ENCODE measurements at places on chromosomes 5 and 9.

DNA sequence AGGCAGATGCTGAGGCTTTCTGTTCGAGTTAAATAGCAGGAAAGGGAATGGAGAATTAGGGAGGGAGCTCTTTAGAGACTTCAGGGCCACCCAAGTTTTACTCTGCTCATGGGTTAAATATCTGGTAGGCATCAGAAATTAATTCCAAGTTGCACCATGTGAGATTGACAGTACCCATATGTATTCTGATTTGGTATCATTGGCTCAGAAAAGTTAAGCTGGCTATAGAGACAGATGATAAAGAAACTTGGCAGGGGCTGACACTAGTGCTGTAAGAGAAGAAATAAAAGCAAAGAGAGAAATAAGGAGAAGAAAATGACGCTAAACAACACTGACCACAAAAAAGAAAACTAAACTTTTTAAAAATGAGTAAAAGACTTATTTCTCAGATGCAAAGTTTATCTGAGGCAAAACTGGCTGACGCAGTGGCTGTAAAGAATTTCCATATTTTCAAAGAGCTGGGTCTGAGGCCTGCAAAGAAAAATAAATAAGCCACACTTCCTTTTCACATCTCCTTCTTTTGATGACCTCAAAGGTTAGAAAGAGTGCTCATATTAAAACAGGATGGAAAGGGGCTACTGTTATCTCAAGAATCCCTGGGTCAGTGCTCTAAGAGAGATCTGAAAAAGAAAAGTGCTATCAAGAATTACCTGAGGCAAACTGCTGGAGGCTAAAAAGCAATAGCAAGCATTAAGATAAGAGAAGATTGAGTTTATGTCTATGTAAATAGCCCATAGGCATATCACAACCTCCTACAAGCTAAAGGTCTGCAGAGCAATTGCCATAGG, 399.0 kb upstream of the MEF2C start:
- DNase-seq = no peak

GRCh38 chr5:169647566-169647965, 10.5 kb downstream of the DOCK2 start:
- no peak for DNase-seq

DNA sequence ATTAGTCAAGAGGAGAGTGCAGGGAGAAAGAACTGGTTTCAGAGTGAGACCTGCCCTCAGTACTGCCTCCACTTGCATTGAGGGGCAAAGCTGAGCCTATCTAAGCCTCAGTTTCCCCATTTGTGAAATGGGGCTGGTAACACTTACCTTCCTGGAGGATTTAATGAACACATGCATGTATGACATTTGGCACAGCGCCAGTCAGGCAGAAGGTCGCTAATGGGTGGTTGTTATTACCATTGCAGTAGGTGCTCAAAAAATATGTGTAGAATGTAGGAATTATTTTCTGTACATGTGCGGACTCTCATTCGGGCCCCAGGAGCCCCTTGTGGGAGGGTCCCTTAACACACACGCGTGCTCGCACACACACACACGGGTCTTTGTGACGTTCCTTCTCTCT, 10.9 kb downstream of the FAT2 start:
- no peak for DNase-seq

GRCh38 chr5:129377504-129377903, 82.6 kb upstream of the ADAMTS19 start:
- no peak for DNase-seq

GRCh38 chr5:78509884-78510769, 138.4 kb downstream of the LHFPL2 start:
- DNase-seq = no peak

DNA sequence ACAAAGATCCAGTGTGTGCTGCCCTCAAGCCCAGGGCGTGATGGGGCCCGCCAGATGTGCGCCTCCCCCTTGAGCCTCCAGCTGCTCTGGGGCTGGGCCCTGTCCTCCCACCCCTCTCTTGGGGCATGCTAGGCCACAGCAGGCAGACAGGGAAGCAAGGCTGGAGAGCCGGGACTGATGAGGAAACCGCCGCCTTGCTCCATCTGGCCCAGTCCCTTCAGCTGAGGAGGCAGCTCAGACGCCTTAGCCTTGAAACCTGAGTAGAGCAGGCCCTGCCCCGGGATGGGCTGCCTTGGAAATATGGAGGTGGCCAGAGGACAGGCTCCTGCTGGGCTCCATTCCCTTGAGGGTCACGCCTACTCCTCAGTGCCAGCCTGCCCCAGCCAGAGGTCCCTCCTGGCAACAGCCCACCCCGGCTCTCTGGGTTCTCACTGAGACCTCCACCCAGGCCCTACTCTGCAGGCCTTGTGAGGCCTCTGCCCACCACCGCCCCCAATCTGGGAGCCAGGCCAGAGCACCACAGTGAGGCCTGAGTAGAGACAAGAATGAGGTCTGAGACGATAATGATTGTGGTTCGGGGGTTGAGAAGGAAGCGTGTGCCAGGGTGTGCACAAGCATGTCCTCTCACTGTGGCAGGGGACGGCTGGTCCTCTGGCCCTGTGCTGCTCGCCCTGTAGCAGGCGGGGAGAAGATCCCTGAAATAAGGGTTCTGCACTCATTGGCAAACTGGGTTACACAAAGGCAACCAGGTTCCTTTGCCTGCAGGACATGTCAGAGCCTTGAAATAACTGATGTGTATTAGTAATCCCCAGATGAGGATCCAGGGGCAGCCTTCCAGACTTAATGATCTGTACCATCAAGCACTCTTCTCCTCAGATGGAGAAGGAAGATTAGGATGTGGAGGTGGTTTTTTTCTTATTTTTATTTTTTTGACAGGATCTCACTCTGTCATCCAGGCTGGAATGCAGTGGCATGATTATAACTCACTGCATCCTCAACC, 30.9 kb downstream of the CXXC5 start:
- DNase-seq = no peak

DNA sequence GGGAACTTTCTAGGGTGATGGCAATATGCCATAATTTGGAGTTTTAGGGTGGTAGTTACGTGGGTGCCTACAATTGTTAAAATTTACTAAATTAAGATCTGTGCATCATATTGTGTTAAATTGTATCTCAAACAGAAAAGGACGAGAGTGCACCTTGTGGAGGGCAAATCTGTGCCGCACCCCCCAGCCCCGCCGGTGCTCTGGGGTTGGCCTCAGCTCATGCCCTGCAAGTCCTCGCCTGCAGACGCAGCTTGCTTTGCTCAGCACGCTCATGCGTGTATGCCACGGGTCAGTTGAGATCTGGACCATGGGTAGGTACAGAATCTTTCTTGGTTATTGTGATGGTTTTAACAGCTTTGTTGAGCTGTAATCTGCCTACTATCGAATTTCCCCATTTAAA, 33.7 kb upstream of the FCN1 start:
- no peak for DNase-seq

- DNase-seq = no peak
Measured at GRCh38 chr9:88936668-88937067, 54.6 kb upstream of the S1PR3 start.

- no peak for DNase-seq
Measured at GRCh38 chr5:60332244-60333004, 367.5 kb downstream of the DEPDC1B start.

DNA sequence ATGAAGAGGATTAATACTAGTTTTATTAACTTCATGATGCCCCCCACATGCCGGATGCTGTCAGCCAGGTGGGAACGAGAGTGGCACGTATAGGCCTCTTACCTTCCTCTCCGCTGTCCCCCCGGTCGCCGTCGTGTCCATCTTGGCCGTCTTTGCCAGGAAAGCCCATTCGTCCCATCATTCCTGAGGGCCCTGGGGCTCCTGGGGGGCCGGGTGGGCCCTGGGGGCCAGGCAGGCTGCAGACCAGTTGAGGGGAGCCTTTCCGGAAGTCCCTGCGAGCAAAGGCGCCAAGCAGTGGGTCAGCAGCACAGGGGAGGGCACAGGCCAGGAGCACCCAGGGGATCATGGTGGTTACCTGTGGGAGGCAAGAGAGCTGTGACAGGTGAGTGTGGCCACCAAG, 15.8 kb downstream of the C1QTNF2 start:
- DNase-seq = no peak

DNA sequence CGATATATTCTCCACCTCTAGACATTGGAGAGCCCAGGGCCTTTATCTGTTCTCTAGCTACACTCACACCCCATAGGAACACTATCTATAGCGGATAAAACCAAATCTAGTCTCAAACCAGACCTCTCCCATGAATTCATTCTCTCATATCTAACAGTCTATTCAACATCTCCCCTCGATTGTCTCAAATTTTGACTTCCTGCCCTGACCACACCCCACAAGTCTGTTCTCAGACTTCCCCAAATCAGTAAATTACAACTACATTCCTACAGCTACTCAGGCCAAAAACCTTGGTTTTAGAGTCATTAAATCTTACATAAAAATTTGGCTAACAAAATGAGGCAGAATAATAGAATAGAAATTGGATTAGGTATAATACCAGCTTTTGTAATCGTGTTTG, 12.5 kb upstream of the SLC1A3 start:
- no peak for DNase-seq

- DNase-seq = no peak
Measured at GRCh38 chr5:90182726-90183125, 226.8 kb downstream of the CETN3 start.

GRCh38 chr5:175564716-175565115, 86.4 kb downstream of the SFXN1 start:
- no peak for DNase-seq

DNA sequence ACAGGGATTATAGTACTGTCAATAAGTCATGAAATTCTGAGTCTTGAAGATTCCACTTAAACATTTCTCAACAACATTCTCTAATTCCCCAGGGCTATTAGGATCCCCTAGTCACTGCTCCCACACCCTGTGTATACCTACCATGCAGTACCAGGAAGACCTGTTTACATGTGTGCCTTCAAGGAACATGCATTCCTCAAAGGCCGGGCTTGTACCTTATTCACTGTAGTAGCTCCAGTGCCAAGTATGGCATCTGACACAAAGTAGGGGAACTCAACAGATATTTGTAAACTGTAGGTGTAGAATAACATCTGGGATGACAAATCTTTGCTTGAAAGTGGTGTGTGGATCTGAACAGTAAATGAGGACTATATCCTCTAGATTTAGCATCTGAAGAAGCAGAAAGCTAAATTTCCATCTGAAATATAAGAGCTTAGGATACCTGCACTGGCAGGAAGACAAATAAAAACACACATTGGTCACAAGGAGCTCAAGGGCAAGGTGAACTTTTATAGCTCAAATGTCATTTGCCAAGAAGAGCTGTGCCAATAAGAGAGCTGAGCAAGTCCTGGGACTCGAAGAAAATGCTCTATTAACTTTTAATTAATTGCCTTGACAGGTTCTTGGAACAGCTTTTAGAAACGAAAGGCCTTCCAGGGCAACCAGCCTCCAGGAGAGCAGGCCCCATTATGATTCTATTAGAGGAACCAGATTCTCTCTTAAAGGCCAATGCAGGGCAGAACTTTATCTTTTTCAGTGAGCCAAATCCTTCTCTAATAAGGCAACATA, 52.3 kb upstream of the MYOT start:
- no peak for DNase-seq

GRCh38 chr5:145965804-145966203, 29.4 kb downstream of the SH3RF2 start:
- no peak for DNase-seq

DNA sequence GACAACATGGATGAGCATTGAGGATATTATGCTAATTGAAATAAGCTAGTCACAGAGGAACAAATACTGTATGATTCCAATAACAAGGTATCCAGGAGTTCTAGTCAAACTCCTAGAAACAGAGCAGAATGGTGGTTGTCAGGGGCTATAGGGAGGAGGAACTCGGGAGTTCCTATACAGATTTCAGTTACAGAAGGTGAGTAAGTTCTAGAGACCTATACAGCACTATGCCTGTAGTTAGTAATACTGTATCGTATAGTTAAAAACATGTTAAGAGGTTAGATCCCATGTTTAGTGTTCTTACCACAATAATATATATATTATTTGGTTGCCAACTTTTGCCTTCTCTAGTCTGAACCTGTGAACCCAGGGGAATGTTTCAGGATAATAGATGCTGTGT, 7.9 kb upstream of the OXCT1 start:
- no peak for DNase-seq

DNA sequence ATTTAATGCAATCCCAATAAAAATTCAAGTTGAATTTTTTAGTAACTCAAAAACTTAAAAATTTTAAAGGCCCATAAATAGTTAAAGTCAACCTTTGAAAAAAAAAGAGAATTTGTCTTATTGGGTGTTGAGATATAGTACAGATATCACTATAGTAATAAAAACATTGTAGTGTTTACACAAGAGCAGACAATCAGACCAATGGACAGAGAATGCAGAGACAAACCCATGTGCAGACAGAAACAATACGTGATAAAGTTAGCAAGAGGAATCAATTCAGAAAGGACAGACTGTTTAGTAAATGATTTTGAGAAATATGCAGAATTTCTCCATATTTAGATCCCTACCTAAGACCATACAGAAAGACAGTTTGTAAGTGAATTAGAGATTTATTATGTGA, 33.9 kb downstream of the GOLGA1 start:
- DNase-seq = no peak

DNA sequence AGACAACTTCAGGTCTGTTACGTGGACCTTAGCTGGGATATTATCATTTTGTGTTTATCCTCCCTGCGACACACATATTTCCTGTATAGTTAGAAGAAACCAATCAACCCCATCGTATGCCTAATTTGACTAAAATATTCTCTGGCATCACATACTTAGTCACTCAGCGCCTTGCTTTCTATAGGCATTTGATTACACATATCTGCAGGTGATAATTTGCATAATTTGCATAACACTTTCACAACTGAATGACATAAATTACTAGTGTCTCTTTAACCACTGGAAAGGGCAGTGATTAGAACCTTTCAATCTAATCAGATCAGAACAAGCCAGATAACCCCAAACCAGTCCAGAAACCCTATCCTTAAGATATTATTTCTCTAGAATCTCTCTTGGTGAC, 390.2 kb downstream of the TLR4 start:
- no peak for DNase-seq

GRCh38 chr9:131282688-131283422, 6.5 kb upstream of the FAM78A start:
- DNase-seq = no peak

GRCh38 chr9:124790801-124791505, 14.0 kb downstream of the OLFML2A start:
- no peak for DNase-seq

DNA sequence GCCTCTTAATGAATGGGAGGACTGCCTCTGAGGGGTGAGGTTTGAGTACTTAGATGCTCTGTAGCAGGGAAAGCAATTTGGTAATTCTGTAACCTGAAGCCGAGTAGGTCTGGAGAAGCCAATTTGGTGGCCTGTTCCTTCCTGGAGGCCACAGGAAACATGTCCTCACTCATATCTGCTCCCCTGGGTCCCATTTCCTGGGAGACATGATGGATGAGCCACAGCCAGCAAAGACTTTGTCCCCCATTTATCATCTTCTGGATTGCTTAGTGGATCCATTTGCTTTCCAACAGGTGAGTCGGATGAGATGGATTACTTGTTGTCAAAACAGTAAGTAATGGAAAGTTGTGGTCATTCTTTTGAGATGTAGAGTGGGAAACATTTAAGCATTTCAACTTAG, 99.8 kb upstream of the KLF9 start:
- DNase-seq = no peak

GRCh38 chr9:22105005-22105722, 96.1 kb upstream of the CDKN2B start:
- no peak for DNase-seq
